Prostate gland (tissue), 2 donors: ENCODE measurements at places on chromosomes 5 and 9.

DNA sequence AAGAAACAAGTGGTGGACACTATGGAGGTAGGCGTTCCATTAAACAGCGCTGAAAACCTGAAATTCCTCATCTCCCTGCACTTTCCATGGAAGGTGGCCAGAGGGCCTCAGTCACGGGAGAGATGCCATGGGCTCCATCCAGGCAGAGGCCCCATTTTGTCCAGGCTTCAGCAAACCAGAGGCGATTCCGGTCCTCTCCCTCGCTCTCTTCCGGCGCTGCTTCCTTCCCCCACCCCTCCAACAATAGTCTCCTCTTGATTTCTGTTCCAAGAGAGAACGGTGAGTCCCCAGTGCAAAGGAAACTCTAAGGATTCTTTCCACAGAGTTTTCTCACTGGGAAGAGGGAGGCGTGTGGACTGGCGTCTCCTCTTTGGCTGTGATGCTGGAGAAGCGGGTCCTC lies 7.5 kb downstream of the ZNF366 start:
- no peak for DNase-seq

DNA sequence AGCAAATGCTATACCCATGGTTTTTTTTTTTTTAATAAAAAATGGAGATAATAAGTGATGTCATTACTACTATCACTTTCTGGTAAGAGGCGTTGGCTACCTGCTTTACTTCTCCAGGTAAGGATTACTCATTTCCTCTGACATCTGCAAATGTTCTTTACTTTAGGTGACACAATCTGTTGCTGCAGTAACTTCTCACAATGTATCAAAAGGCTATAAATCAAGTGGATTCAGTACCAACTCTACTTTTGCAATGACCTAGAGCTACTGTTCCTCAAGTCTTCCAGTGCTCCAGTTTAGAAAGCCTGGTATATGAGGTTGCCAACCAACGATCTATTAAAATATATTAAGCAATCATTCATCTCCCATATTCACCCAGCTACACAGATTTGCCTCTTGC lies 129.1 kb downstream of the PLK2 start:
- DNase-seq: no peak

DNA sequence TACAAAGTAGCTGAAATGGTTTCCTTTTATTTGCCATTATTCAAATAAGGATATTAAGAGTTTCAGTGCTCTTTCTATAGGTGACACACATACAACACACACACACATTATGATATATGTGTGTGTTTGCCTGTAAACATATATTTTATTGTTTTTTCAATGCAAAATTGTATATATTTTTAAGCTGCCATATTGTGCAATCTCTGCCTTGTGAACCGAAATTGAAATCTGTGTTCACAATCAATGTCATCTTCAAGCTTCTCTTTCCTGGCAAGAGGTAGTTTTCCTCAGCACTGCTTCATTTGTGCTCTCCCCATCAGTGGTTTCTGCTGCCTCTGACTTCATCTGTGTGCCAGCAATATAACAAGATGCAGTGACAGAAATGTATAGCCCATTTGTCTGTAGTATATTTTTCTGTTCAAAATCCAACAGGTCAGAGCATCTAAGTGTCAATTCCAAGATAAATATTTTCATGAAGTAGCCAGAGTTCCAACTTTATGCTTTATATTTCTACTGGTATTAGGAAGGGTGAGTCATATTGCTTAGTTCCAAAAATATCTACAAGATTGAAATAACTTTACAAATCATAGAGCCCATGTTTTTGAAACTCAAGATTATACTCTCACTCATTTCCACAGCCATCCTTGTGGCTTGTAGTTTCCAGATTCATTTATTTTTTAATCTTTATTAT lies 1704.8 kb upstream of the CDH9 start:
- DNase-seq: no peak

GRCh38 chr5:109170629-109171350 lies 239.0 kb downstream of the PJA2 start:
- DNase-seq: no peak

GRCh38 chr9:120587328-120587727 lies 7.4 kb upstream of the CDK5RAP2 start:
- no peak for DNase-seq

- no peak for DNase-seq
These were observed at the start of gene PROB1 for GRCh38 chr5:139394654-139395566. Gene PROB1 (minus strand): TSS chr5:139395104. CDS start chr5:139395081, 23 bp downstream.

DNA sequence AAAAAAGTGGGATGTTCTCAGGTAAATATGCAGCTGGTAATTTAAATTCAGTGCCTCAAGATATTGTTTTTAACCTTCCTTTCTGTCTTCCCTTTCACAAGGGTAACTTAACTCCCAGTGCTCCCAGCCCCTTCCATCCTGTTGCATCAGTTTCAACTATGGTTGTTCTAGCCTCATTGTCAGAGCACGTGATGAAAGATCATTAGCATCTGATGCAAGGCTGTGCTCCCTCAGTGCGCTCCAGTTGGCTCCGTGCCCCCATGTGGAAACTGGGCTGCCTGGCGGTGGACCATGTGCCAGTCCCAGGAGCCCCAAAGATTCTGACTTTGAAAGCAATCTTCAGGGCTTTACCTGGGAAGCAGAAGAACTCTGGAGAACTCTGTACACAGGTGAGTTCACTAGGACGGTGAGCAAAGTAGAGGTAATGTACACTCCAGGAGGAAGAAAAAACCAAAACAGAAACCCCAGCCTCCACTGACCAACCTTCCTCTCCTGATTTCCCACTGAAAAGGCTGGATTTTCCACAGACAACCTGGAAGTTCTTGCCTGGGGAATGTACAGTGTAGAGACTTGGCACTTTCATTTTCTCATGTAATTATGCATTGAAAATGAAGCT lies 96.9 kb downstream of the SLC1A3 start:
- no peak for DNase-seq

- no peak for DNase-seq
These were observed 43.4 kb upstream of the NR4A3 start for GRCh38 chr9:99778308-99778707.

DNA sequence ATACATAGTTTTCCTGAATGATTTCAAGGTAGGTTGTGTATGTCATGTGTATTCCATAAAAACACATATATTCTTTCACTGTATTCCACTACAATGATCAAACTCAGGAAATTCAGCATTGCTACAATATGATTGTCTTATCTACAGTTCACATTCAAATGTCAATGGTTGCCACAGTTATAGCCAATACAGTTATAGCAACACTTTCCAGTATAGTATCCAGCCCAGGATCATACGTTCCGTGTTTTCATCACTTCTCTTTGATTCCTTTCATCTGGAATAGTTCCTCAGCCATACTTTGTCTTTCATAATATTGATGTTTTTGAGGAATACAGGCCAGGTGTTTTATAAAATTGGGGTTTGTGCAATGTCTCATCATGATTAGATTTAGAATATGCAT lies 9.5 kb downstream of the OR2S2 start:
- DNase-seq: no peak

GRCh38 chr5:1784197-1785050 lies 15.2 kb downstream of the MRPL36 start:
- DNase-seq: no peak

DNA sequence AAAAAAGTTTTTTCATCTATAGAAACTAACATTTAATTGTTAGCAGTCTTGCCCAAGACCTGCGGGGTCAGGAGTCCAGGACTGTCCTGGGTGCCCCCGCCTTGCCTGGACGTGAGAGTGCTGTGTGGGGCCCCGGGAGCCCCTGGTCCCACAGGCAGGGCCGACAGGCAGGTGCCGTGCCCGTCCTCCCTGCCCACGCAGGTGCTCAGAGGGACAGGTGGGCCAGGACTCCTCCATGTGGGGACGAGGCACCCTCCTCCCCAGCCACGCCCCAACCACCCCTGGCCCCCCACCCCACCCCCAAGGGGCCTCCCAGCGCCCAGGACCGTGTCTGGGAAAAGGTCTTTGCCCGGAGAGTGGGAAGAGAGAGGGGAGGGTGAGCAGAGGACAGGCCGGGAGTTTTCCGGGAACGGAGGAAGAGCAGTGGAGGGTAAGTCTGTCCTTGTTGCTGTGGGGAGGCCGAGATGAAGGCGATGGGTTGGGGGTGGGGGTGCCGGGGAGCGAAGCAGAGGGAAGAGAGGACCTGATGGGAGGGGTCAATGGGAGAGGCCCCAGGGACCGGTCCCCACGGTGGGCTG lies 2.7 kb upstream of the LCN12 start:
- DNase-seq: no peak

DNA sequence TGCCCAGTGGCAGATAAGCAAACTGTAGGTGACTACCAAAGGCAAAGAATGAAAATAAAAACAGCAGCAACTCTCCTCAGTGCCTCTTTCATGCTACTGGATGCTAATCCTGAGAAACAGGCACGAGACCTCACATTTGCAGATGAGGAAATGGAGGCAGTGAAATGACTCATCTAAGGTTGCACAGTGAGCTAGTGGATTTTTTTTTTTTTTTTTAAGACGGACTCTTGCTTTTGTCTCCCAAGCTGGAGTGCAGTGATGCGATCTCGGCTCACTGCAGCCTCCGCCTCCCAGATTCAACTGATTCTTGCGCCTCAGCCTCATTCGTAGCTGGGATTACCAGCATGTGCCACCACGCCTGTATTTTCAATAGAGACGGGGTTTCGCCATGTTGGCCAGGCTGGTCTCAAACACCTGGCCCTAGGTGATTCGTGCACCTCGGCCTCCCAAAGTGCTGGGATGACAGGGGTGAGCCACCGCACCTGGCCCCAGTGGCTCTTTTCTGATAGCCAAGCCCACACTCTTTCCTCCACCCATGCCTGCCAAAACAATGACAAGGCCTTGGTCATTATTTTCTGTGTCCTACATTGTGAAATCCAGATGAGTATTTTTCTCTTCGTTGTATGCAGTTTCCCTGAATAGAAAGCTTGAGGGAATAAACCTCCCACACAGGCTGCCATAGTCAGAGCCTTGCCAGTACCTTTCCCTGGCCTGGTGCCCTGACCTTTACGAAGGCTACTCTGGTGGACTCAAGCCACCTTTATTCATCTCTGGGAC lies 19.2 kb downstream of the DOCK2 start:
- DNase-seq: no peak

DNA sequence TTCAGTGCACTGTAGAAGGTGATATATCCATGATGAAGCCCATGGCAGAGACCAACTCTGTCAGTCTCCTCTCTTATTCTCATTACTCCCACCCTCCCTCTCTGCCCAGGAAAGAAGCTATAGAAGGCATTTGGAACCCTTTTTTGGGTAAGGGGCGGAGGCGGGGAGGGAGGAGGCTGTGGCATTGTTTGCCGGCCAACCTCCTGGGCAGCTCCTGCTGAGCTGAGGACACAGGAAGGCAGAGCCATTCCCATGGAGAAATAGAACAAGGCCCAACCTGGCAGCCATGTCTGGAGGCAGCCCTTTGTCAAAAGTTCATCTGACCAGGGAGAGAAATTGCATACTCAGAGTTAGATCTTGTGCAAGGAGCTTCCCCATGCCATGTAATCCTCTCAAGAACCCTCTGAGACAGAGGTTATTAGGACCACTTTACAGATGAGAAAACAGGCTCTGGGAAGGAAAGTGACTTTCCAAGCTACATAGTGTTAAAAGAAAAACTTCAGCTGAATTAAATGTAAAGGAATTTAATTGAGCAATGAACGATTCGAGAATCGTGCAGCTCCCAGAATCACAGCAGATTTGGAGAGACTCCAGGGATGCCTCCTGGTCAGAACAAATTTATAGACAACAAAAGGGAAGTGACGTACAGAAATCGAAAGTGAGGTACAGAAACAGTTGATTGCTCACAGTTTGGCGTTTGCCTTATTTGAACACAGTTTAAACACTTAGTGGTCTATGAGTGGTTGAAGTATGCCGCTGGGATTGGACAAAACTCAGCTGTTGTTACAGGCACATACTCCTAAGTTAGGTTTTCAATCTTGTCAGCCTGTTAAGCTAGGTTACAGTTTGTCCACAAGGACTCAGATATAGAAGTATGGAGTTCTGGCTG lies 158.6 kb downstream of the MELK start:
- DNase-seq: no peak

- DNase-seq: no peak
These were observed 65.3 kb downstream of the CWC27 start for GRCh38 chr5:64834037-64834436.

DNA sequence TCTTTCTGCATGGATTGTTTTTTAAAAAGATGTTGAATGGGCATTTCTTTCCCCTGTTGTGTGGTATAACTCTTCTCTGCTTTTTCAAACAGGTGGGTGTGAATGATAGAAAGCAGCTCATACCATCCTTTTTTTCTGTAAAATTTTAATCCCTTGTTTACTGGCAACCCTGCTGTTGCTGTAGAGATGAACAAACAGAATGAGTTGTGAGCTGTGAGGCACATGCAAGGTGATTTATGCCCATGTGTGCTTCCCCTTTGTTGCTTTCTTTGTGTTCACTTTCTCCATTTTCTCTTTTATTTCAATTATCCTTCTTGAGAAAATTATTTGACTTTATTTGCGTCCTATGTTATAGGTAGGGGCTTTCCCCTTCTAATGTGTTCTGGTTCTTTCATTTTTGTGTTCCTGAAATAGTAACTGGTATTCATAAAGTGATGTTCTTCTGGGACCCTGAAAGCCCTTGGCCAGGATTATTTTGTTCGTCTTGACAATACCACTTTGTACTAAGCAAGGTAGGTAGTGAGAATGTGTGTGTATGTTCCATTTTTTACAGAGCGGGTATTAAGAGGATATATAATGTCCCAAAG lies 79.9 kb downstream of the AOPEP start:
- DNase-seq: no peak

DNA sequence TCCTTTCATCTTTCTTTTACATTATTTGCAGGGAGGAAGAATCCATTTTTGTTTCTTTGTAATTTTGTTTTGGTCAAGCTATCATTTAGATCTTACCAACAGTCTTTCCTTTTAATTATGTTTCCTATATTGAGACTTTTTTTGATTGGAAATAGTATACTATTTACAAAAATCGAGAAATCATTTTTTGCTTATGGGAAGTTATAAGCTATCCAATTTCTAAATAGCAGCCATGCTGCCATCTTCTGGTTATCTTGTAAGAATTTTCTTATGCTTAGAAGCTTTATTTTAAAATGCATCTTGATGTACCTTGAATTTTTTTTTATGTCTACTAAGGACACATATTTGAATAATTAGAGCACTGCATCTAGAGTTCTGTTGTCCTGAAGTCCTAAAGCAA lies 821.2 kb downstream of the PTPRD start:
- DNase-seq: no peak

- DNase-seq: no peak
These were observed 35.4 kb downstream of the CXXC5 start for GRCh38 chr5:139683295-139684271.

DNA sequence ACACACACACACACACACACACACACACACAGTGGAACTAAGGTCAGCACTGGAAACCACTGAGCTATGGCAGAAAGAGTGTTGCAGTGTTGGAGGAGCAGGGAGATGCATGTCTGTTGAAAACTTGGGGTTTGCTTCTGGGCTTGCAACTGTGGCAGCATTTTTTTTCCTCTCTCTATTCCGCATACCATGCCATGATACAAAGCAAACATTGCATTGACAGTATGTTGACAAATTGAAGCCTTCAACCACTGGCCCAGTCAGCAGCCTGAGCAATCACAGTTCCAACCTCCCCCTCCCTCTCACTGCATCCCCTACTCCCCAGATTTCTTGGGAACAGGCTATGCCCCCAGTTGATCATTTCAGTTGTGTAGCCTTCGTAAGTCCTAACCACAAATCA lies 478.1 kb upstream of the WWC1 start:
- DNase-seq: no peak
